ENCODE measurements at places on chromosomes 3 and 15.

- DNase-seq, result peak; percentile 12
These were observed 7.7 kb upstream of the DCP1A start for GRCh38 chr3:53354945-53355498.

DNA sequence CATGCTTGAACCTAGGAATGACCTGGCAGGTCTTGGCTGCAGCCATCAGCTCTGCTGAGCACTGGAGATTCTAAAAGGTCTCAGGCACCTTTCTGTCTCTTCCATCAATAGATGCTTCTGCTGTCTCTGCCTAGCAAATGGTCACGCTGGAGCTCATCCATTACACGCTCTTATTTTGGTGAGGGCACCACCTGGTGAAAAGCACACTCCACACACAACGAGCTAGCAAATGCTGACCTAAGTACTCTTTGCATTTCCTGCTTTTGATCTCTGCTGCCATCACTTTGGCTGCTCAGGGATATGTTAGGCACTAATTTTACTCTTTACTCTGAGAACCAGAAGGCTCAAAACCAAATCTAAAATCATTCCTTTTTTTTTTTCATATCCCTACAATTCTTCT lies 91.3 kb downstream of the RAB11A start:
- DNase-seq, result no peak

DNA sequence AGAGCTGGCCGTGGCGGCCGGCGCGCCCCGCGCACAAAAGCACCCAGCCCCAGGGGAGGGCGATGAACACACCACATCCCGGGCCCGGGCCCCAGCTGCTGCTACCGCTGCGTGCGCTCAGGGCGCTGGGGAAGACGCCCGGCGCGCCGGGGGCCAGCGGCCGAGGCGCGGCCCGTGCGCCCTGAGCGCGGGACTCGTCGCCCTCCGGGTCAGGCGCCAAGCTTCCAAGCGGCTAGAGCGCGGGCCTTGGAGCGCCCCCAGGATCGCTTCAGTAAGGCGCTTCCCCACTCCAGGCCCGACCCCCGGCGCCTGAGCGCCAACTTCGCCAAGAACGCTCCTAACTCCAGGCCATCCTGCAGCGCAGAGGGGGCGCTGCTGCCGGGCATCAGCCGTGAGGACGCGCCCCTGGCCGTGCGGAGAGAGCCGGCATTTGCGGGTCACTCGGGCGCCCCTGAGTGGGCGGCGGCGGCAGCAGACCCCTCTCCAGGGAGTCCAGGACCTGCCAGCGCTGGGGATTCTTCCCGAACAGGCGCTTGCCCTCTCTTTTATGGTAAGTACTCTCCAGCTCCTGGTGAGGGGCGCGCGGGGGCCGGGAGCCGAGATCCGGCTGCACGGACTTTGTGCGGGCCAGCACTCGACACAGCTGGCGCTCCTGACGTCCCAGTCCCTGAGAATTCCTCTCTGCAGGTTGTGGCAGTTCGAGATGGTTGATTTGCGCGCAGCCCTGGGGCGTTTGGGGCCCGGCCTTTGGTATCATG lies 475 bp downstream of the SPSB4 start:
- DNase-seq, result peak; percentile 23

- no peak for DNase-seq
These were observed 35.8 kb downstream of the HCN4 start for GRCh38 chr15:73333001-73333400.

DNA sequence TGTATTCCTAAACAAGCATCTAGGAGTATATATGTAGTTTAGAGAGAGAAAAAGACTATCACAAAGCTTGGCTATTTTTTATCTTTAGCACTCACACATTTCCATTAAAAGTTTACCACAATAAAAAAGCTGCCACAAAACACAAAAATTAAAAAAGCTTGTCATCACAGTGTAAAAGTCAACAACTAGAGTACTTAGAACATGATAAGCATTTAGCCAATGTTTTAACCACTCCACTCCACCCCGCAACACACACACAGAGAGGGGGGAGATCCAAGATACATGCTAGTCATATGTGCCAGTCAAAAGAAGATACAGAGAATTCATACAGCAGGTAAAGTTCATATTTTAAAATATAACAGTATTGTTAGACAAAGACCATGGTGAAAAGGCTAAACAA lies 79.7 kb downstream of the STAG1 start:
- no peak for DNase-seq

GRCh38 chr15:63610209-63610841 lies 13.1 kb downstream of the FBXL22 start:
- DNase-seq, result peak; percentile 81

GRCh38 chr3:135803028-135803692 lies 162.4 kb upstream of the PPP2R3A start:
- DNase-seq, result peak; percentile 3

All from EL (cell line).